ENCODE measurements at places on chromosomes 2 and 18. TPM values are rescaled to one million over a fixed set of nuclear protein-coding genes. Genes with fewer than 3 reads are reported as not detected.
A peak's percentile ranks its signal among the peaks of the same experiment; 100 is the strongest.

Gene FKBP1B
- 5.5 TPM for total RNA-seq

Gene RBFA
- 13.9 TPM for total RNA-seq

Gene FOXI3
- not detected for total RNA-seq

GRCh38 chr18:45670281-45670962, 53.6 kb upstream of the SLC14A1 start:
- DNase-seq = peak; percentile 59
- no peaks in the 10 kb centered on the region for H3K36me3 ChIP-seq
- peak overlapping the region; percentile 56 for H3K4me3 ChIP-seq
- peaks cover 58% of the 10 kb centered on the region for H3K4me1 ChIP-seq

DNA sequence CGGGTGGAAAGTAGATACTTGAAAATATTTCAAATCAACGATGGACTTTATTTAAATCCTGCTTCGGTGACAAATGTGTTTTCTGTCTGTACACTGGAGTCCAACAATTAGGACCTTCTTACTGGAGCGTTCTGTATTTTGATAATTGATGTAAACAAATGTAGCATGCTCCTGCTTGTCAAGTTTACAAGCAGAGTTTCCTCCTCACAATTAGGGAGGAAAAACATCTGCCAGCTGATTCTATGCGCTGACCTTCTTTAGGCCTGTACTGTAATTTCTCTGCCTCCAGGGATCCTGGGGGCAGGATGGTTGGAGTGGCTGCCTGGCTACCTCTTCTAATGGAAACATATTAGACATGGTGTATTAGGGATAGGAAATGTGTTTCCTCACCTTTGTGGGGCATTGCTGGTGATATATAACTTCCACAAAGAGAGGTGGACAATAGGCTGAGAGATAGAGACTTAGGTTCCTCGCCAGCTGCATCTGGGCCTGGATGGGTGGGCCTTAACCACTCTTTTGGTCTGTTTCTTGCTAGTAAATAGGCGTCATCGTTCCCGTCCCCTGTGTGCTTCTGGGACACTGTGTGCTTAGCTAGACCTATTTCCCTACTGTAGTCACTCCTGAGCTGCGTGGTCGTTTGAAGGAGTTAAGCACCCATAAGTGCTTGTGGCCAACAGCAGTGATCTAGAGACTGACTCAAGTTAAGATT, 19.3 kb downstream of the GATA6 start:
- H3K27me3 ChIP-seq = peaks cover 8% of the 10 kb centered on the region
- H3K4me1 ChIP-seq = no peaks in the 10 kb centered on the region
- no peak overlapping the region for H3K27ac ChIP-seq

DNA sequence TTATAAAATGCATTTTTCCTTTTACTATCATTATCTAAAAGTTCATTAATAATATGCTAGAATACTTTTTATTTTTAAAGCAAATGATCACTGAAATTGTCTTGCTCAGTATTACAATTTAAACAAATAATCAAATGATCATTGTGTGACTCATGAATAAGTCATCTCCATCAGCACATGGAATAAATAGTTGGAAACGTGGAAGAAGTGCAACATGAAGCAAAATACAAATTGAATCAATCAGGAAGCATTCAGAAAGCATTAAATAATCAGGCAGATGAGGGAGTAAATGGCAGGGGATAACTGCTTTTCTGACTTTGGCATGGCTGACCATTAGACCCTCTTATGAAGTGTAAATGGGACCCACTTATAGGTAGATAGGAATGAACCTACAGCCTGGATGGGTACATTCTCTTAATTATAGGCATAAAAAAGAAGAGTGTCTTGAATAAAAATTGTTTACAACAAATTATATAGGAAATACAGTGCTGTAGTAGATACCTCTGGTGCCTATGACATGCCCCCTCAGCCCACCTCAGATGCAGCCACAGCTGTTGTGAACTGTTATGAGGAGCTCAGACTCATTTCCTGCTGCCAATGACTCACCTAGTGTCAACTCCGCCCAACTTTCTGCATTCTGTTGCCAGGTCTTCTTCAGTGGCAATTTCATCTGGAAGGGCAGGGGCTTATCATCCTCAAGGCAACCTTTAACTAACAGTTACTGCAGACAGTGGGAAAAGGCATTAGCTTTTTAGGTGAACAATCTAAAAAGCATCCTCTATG, 936.0 kb downstream of the TRIB2 start:
- DNase-seq = peak; percentile 16
- no peaks in the 10 kb centered on the region for H3K36me3 ChIP-seq
- no peaks in the 10 kb centered on the region for H3K4me1 ChIP-seq
- no peak overlapping the region for H3K4me3 ChIP-seq
